Glutamatergic neuron (in vitro differentiated cells): ENCODE measurements at places on chromosomes 4 and X.

DNA sequence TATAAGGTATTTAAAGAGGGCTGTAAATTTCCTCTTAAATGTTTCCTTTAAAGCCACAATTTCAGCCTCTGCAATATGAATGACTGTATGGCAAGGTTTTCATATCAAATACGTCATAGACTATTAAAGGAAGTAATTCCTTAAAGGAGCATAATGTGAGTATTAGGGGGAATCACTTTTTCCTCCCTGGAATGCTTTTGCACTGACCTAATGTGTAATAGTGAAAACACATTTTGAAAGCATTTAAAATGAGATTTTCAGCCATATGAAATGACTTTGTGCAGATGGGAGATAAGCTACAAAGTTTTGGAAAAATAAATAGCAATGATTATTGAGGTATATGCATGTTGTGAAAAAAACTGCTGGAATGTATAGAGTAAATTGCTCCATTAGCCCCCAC is 17.6 kb downstream of the SLIT2 start:
- DNase-seq = no peak

- DNase-seq = no peak
These were observed 166.1 kb upstream of the KLF8 start for GRCh38 chrX:56066016-56066415.

DNA sequence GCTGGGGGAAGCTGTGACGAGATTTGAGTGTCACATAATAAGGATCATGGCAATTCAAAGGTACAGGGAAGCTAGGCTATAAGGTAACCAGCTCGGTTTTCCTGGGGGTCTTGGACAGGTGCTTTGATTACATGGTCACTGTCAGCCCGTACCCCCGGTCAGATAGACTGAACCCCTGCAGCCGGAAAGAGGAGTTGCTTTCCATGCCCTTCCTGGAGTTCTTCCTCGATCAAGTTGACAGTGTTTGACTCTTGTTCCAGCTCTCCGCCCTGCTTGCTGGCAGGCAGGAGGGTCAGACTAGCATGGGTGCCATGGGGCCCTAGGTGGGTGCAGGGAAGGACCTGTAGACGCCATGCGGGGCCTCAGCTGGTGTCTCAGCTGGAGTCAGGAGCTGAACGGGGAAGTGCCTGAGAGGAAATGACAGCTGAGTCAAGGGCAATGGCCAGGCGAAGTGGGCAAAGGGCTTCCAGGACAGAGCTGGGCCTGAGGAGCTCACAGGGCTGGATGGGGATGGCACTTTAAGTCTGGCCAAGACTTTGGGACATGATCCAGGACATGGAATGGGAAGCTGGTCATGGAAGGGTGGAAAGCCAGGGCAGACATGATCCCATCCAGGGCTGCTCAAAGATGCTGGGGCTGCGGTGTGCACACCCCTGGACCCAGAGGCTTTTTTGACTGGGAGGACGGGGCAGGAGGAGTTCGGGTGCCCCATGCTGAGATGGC is 1.6 kb downstream of the TMEM187 start:
- DNase-seq = no peak

GRCh38 chr4:130855533-130855932 is 1759.6 kb downstream of the C4orf33 start:
- DNase-seq = no peak

DNA sequence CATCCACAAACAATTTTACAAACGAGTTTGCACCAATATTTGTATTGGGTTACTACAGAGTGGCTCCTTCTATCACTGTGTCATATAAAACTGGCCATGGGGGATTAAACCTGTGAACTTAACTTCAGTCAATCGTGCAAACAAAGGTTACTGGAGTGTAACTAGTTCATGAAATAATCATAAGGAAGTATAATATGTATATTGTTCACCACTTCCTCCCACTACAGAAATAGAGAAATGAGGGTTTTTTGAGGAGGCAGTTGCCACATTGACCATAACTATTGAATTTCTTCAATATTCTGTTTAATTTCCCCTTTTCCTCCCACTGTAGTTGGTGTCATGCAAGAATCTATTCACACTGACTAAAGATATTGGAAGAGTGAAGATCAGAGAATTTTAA is at the start of gene GPR82:
Gene GPR82, plus strand, starts transcription at position 356 of the 400 bp plus-strand sequence. CDS start 2,846 bp downstream, outside the sequence.
- DNase-seq = no peak

- DNase-seq = no peak
These were observed 59.0 kb downstream of the THOC2 start for GRCh38 chrX:123673813-123674212.

GRCh38 chr4:80731436-80731835 is 299.1 kb upstream of the BMP3 start:
- no peak for DNase-seq

DNA sequence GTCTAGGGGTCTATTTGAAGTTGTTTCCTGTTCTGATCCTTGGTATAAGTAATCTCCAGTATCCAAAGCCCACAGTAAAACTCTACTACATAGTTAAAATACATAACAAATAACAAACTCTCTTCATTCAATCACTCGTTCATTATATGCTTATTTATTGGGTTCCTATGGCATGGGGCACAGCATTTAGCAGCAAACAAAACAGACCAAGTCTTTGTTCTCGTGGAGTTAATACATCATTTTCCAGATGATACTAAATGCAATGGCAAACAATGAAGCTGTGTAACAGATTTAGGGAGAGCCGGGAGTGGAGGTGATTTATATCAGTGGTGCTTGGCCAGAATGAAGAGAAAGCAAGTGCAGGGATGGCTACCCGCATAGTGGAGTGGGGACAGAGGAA is 36.6 kb upstream of the SPARCL1 start:
- no peak for DNase-seq

DNA sequence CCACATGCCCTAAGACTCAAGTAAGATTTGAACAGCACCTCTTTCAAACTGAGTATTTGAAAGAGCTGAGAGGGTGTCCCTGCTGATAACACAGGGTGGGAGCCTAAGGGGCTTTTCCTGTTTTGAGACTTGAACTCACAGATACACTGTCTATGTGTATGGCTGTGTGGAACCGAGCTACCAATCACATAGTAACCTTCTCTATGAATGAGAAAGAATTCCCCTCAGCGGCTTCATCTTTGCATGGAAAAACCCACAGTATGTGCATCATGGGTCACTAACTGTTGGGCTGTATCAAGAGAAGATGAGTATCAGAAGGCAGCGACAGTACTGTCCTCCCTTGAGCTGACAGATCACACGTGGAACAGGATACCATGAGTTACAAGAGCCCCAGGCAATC is 336.3 kb downstream of the AFF2 start:
- DNase-seq = no peak

DNA sequence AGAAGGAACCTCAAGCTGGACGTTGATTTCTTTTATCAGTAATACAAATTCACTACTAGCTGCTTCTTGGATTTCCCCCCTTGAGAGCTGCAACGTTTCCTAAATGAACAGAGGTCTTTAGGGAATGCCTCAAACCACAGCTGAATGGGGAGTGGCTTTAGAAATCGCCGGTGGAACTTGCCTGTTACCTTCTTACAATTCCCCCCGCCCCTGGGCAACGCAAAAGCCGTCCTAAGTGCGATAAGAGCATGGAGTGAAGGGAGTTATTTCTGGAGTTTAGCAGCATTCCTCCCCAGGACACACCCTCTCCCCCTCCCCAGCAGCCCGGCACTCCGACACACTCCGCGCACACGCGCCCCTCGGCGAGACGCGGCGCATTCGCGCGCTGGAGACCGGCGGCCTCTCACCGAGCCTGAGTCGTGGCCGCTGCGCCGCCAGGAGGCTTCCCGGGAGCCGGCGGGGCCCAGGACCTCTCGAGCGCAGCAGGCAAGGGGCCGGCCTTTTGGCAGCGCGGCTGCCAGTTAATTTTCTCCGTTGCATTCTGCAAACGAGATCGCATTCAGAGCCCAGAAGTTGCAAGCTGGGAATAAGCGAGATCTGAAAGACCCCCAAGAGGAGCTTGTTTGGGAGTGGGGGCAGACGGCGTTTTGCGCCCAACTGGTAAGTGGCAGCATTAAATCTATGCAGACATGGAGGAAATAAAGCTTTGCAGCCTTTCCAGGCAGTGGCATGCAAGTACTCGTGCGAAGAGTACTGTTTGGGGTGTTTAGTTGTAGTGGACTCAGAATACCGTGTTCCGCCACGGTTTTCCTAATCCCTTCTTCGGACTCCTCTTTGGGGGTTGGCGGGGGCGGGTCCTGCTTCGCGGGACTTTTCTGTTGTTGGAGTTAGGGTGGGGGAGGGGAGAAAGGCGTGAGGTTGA is 134.7 kb downstream of the PALLD start:
- peak; percentile 80 for DNase-seq

- no peak for DNase-seq
These were observed 107.9 kb downstream of the ZNF827 start for GRCh38 chr4:145830699-145831098.

DNA sequence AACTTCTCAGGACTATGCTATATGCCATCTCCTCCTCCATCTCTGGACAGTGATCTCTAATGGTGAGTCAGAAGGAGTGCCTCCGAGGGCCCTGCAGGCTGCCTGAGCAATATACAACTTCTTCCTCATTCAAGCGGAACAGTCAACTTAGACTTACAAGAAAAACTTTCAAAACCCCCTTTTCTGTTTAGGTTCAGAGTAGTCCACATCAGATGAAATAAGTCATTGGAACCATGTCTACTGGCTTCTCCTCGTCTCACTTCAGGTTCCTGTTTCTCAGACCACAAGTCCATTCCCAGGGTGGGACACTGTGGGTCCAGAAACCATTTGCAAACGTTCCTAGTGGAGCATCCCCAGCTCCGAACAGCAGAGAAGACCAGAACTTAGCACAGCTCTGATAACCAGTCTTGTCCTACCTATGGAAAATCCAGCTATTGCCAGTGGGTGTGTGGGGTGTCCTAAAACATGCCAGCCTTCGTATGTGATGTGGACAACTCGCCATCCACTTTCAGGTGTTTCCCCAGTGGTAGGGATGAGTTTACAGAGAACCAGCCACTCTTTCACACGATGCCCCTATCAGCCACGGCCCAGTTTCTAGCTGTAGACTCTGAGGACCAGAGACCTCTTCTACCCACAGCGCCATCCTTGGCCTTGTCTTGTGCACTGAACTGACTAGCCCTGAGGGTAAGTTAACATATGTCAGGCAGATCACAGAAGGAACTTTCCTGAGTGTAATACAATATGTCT is 32.7 kb upstream of the NKRF start:
- DNase-seq = no peak

DNA sequence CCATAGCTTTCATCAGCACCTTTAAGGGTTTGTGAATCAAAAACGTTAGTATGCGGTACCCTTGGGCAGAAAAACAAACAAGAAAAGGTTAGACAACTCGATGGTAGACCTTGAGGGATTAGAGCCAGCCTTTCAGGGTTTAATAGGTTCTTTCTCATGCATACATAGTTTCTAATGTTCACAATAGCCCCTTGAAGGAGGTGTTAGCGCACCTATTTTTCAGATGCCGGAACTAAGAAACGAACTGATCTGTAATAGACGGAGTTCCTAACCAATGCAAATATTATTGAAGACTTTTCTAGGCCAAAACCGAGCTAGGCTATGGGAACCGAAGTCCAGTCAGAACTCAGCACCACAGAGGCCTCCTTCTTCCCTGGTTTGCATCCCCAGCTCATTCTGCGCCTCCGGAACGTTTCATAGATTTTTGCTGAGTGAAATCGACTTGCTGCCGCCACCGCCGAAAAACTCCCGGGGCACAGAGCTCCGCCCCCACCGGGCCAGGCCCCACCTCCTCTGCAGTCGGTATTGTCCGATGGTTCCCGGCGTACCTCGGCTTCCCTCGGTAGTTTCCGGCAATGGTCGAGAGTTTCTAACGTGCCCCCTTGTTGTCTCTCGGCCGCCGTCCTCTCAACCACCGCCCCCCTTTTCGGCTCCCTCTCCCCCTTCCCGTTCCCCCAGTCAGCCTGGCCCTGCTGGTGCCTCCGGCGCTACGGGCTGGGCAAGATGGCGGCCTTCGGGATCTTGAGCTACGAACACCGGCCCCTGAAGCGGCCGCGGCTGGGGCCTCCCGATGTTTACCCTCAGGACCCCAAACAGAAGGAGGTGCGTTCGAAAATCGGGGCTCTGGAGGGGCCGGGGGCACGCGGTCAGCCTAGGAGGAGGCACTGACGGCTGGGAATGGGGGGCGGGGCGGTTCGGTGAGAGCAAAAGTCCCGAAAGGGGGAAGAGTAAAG is at the start of gene MED12:
Gene MED12, plus strand, starts transcription at position 565 of the 953 bp plus-strand sequence. Its CDS starts 159 bp downstream, at position 724.
- DNase-seq = peak; percentile 88

DNA sequence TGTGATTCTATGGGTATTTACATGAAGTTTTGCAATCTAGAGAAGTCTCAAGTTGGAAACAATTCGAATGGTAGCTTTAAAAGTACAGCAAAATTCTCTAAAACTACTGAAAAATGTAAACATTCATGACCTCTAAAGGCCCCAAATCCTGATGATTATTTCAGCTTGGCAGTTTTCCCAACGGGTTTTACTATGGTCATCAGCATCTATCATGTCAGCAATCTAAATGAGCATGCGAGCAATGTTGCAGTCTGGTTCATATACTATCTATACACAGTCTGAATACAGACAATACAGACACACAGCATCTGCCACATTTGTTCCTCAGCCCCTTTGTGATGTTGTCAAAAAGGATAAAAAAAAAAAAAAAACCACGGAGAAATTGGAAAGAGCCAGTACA is 790.3 kb upstream of the HTR2C start:
- DNase-seq = no peak

DNA sequence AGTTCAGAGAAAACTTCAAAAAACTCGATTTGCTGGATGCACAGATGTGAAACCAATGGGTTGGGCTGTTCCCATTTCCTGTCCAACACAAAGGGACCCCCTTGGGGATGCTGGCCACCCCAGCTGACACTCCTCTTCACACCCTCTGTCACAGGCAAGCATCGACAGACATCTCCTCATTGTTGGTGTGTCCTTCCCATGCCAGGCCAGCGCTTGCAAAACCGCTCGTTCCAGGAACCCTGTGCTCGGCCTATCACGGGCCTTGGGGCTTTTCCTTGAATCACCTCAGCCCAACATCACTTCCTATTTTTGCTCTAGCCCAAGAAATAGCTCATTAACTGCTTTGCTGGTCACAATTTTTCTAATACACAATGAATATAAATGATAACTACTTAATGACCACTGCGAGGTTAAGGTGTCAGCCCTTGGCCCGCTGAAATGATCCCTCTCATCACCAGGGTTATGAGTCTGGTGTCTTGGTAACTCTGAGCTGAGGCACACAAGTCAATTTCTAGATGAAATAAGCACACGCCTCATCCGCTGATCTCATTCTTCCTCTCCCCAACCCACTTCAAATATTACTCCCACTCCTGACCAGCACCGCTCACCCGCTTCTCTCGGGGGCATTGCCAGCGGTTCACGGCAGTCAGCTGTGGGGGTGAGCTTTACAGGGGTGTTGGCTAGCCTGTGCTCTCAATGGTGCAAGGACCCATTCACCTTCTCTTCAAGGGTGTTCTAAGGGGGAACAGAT is 32.3 kb downstream of the BCOR start:
- no peak for DNase-seq
